ENCODE measurements at places on chromosomes 5 and 9. TPM values are rescaled to one million over a fixed set of nuclear protein-coding genes. Genes with fewer than 3 reads are reported as not detected.

- DNase-seq: no peak
Observed at GRCh38 chr5:51202161-51202560, 181.1 kb upstream of the ISL1 start.

- no peak for DNase-seq
Observed at GRCh38 chr9:116524778-116525470, 162.2 kb upstream of the TRIM32 start.

DNA sequence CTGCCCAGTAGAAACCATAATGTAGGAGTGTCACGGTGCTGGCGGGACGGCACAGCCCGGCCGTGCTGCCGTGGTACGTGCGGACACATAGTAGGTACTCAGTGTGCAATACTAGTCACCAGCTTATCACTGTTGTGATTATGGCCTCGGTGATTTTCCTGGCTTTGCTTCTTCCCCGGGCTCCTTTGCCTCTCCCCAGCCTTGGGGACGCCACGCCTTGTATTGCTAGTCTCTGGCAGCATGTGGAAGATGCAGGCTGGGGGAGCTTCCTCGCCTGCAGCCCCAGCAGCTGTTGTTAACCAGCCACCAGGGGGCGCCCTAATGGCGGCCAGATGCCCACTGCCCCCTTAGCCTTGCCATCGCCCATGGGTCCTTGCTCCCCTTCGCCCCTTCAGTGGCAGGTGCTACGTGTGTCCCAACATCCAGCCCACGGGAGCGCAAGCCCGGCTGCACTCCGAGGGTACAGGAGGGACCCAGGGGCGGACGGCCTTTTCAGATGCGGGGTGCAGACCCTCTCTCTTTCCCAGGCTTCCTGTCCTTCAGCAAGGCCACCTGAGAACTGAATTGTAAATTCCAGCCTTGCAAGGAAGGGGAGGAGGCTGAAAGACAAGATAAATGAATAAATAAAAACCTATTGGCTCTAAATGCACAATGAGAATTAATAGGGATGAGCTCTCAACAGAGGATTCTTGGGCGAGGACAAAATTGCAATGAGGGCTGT is 8.0 kb downstream of the NTNG2 start:
- no peak for DNase-seq

DNA sequence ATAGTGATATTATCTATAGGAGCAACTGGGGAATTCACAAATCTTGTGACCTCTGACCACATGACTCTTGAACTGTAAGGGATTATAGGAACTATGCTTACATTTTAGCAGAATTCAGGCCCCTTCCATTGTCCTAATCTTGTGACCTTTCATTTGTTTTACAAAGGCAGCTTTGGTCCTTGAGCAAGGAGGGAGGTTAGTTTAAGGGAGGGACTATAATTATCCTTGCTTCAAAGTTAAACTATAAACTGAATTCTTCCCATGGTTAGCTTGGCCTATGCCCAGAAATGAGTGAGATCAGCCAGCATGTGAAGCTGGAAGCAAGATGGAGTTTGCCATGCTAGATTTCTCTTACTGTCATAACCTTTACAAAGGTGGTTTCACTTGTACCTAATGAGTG is 51.2 kb downstream of the TARS1 start:
- DNase-seq: no peak

DNA sequence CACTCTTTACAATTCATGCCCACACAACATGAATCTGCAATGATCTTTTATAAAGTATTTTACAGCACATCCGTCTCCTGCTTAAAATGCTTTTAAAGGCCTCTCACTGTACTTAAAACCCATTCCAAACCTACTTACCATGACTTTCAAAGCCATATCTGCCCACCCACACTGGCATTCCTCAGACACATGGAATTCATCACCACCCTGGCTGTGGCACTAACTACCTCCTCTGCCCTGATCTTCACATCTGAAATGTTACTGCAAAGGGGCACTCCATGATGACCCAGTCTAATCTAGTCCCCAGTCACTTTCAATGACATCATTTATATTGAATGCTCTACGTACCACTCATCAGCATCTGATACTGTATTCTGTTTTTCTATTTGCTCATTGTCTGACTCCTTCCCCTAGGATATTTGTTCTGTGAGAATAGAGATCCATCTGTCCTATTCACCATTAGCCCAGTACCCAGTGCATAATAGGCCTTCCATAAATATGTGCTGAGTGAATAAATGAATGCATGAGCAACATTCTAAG is 193.2 kb upstream of the KIF2A start:
- no peak for DNase-seq

DNA sequence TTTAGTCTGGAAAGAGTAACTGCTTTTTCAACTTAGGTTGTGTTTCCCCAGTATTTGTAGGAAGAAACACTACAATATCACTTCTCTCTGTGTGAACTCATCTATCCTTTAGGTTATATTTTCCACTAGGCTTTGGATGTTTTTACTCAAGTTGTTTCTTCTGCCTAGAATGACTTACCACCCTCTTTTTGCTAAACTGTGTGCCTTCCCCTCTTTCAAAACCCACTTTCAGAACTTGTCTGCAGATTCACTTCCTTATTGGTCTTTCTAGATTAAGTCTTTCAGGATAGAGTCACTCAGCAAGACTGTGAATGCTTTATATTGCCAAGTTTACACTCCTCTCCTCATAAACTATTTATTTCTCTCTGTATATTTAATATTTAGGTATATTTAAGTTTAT is 14.2 kb upstream of the CAST start:
- DNase-seq: no peak

DNA sequence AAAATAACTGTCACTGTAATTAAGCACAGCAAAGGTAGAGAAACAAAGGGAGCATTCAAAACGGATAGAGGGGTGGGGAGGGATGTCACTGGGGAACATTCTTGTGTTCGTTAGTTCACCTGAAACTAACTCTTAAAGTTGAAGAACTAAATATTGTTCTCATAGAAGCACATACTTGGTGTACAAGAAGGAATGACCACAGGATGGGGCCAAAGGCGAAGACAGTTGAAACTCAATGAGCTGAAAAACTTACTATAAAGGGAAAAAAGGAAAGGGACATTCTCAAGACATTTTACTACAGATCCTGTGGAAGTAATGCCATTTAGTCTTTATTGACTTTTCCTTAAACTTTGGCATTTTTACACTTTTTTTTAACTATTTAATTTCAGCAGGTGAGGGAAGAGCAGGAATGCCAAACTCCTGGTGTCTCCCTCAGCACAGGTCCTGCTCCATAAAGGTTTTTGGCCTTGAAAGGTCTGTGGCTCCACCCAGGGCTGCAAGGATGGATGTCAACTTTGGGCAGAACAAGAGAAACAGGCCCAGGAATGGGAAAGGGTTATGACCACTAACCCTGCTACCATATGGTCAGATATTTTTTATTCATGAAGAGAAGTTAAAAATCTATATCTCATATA is 197.6 kb upstream of the RASA1 start:
- DNase-seq: no peak

DNA sequence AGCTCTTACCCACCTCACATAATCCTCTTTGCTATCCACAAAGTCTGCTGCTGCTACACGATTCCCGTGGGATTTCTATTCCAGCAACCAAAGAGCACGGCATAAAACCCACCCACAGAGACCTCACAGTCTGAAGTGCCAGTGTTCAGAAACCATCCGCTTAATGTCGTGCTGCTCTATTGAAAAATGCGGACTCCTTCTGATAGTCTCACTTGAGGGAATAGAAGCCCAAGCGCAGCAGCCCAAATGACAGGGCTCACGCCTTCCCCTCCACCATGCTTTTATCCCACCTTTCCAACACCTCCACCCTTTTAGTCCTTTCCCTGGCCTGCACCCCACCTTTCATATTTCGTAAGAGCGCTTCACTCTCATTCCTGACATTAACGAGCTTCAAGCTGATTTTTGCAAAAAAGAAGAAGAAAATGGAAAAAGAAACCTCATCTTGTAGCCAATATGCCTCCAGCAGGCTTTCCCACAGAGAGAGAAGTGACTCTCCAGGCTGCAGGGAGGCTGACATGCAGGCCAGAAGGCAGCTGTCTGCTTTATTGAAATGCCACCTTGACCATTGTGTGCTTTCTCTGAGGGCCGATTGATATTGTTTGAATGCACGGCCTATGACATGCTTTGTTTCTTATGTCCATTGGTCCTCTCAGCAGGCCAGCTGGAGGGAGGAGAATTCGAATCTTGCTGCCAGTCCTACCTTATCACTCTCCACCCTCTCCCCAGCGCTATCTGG is 70.6 kb upstream of the PCSK1 start:
- DNase-seq: no peak

GHR gene
- total RNA-seq: 12.8 TPM

UNC5A gene
- total RNA-seq: not detected

- DNase-seq: no peak
Observed at GRCh38 chr9:112751056-112751795, 666 bp downstream of the SNX30 start.
